ENCODE measurements at places on chromosomes 4 and X. TPM values are rescaled to one million over a fixed set of nuclear protein-coding genes. Genes with fewer than 3 reads are reported as not detected.

- no peak for DNase-seq
These were observed 127.3 kb upstream of the PACRGL start for GRCh38 chr4:20572976-20573375.

Gene GLRA2
- 0.20 TPM for total RNA-seq

DNA sequence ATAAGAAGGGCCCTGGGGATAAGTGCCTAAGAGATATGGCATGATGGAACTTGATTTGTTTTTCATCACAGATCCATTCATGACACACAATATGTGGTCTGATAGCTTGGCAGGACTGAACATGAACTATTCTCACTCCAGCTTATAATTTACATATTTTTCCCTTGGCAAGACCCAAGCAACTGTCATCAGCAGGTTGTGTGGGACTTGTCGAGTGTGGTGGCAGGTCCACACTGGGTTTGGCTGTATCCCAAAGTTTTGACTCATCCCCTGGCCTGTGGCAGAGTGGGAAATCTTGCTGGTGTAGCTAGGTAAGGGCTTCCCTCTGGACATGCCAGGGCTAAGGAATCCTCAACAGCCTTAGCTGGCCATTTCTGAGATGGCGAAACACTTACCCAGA lies 81.0 kb upstream of the STIM2 start:
- DNase-seq: no peak

- no peak for DNase-seq
These were observed 389.7 kb downstream of the SPRY1 start for GRCh38 chr4:123786163-123786915.

Gene DCAF8L2
- not detected for total RNA-seq
